ENCODE measurements at places on chromosomes 2 and 18.

DNA sequence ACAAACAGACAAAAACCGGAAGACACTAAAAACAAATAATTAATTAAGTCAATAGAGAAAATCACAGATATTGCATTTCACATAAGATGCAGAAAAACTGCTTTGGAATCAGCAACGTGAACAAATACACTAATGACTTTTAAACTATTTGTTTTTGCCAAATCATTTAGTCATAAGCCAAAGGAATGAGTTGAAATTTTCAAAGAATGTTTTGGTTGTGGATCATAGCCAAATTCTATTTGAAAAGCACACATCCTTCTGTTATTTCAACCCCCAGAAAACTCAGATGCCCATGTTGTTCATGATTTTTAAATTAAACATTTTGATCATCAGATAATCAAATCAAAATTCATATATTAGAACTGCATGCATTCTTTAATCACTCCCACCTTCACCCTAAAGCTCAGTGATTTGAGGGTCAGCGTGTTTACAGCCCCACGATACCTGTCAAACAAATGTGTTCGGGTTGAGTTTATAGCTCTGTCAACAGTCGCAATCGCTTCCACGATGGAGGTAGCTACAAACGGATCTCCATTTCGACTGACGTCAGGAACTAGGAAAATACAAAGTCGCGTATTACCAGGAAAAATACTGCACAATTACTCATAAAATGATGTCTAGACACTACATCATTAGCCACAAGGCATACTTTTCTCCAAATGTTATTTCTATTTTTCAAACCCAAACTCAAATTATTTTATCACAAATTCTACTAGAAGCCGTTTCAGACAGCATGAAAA is 90.2 kb downstream of the PXDN start:
- no peak for DNase-seq

DNA sequence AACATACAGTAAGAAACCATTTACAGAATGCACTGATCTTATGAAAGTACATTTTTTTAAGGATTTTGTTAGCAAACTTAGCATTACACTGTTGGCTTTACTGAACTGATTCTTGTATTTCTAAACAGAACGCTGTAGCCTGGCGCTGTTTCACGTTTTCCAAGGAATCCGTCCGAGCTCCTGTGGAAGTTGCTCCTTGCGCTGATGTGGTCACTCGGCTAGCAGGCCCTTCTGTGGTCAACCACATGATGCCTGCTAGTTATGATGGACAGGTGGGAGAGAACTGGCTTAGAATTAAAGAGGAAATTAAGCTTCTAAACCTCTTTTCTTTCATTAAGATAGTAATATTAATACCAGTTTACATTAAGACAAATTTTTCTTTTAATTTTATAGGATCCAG is 76.8 kb downstream of the CEP192 start:
- no peak for DNase-seq

DNA sequence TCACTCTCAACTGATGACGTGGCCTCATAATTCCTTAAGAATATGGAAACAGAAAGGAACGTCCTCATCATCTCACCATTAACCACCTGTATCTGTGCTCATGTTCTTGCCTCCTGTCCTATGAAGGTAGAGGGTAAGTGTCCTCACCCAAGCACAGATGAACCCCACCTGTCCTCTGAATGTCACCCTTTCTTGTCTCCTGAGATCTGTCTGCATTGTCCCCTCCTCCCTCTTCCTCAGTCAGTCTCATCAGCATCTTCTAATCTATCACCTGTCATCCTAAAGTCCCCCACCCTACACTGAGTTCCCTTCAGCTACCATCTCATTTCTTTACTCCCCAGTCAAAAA is 39.4 kb upstream of the LPIN2 start:
- DNase-seq = no peak

GRCh38 chr2:135586148-135586547 is 54.9 kb downstream of the R3HDM1 start:
- DNase-seq = no peak

- DNase-seq = no peak
These were observed 1.5 kb downstream of the DNAJB2 start for GRCh38 chr2:219280651-219281050.

DNA sequence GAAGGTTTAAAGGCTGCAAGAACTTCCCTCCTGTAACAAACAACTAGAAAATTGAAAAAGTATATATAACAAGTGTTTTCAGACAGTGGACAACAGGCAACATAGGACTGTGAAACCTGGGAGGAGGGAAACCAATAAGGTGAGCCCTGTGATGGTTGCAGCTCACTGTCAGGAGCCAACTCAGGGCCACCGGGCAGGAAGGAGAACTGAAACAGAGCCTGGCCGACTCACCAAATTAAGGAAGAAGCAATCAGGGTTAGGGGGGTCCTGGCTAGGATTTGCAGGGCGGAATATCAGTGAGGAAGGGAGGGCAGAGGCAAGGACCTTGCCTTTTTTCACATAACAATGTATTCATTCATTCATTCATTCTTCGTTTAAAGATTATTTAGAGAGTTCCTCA is 21.8 kb upstream of the CNRIP1 start:
- DNase-seq = no peak

GRCh38 chr18:32695534-32695933 is 77.3 kb downstream of the KLHL14 start:
- no peak for DNase-seq

DNA sequence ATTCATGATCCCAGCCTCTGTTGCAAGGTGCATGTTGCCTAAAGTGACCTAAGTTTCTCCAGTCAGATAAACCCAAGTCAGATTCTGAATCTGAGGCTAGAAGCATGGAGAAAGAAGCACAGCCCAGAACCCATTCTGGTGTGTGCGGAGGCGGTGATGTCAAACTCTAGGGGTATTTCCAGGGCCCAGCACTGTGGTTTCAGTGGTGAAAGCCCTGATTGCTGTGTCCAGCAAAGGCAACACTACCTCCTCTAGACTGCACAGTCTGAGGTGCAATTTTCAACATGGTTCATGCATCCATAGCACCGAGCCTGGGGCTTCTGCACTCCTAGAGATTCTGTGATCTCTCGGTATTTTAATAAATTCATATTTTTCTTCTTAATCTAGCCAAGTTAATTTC is 264.8 kb upstream of the KLHL29 start:
- DNase-seq = no peak

DNA sequence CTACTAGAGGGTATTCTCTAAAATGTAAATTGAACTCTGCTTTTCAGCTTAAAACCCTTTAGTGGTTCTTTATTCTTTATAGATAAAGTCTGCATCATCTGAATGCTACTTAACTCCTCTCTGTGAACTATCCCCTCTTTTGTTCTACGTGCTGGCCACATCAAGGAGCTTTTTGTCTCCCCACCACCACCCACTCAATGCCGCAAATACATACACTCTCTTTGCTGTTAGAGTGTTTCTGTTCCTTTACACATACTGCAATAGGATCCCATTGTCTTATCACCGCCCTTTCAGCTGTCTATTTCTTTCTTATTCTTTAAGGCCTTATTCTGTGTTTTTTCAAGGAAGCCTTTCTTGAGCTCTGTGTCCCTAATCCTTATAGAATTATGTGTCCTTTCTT is 83.3 kb downstream of the EML4 start:
- no peak for DNase-seq

DNA sequence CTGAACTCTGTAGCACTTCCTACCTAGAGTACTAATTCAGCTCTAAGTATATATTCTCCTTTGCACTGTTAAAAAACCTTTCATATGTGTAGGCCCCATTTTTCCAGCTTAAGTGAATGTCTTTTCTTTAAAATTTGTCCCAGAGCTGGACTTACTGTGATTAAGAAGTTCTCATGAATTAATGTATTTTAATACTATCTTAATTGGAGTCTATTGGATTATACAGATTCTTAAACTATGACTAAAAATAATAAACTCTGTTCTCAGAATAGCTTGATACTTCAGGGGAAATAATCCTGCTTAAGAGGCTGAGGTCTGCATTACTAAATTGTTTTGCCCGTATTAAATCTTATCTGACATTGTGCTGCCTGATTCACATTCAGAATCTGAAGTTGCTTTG is 223.3 kb downstream of the RIT2 start:
- DNase-seq = no peak

- DNase-seq = no peak
These were observed 29.8 kb upstream of the ARMC9 start for GRCh38 chr2:231168460-231169139.

GRCh38 chr2:75466708-75467311 is 93.9 kb downstream of the EVA1A start:
- peak; percentile 36 for DNase-seq

DNA sequence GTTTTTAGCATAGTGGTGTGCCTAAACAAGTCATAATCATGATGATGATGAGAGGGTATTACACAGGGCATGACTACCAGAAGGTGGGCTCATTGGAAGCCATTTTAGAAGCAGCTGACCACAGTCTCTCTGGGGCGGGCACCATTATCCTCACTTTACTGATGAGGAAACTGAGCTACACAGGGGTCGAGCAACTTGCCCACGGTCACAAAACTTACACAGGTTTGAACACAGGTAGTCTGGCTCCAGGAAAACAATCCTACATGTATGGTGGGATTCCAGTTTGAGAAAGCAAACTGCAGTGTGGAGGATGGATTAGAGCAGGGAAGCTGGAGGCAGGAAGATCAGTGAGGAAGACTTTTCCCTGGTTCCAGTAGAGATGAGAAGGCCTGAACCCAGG is 6.2 kb downstream of the RHOB start:
- no peak for DNase-seq

- no peak for DNase-seq
These were observed 168.8 kb downstream of the PHLPP1 start for GRCh38 chr18:62883937-62884735.

- DNase-seq = no peak
These were observed 106.5 kb downstream of the ZNF532 start for GRCh38 chr18:58970943-58971790.

- DNase-seq = no peak
These were observed 7.6 kb upstream of the AGFG1 start for GRCh38 chr2:227464361-227464760.

GRCh38 chr2:211344289-211344688 is 787.9 kb downstream of the CPS1 start:
- no peak for DNase-seq

DNA sequence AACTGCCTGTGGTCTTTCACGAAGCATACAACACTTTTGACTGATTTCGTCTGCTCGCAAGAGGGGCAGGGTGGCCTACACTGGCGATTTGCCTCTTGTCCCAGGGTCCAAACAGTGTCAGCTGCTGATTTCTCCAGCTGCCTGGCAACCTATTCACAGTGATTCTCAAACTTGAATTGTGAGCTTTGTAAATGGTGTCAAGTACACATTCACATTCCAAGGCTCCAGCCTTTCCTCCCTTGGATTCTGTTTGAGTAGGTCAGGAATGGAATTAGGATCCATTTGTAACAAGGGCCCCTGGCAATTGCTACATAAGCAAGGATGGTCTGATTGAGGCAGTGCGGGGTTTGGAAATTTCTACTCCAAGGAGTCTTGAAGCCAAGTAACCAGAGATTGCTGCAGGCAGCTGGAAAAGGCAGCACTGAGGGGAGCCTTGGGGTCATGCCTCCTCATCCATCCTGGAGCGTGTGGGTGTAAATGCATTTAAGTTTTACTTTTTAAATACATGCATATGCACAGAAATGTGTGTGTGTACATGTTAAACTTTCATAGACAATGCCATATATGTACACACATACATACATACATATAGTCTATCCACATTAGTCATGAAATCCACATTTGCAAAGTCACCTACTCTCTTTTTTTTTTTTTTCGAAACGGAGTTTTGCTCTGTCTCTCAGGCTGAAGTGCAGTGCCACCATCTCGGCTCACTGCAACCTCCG is 86.8 kb upstream of the UXS1 start:
- DNase-seq = no peak

GRCh38 chr2:238081561-238081960 is 18.6 kb upstream of the ESPNL start:
- DNase-seq = no peak

DNA sequence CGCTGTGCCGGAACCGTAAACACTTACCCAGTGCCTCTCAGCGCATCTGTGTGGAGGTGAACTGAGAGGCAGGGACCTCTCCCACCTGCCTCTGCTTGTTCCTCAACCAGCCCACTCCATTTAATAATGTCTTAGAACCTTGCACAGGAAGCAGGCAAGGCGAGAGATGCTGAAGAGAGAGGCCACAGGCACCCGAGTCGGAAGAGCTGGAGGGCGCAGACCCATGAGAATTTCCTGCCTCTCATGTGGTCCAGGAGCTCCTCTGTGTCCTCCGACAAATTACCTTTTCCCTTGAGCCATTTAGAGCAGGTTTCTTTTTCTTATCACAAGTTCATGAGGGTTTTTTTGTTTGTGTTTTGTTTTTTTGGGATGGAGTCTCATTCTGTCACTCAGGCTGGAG is 4.9 kb upstream of the RFX8 start:
- no peak for DNase-seq

DNA sequence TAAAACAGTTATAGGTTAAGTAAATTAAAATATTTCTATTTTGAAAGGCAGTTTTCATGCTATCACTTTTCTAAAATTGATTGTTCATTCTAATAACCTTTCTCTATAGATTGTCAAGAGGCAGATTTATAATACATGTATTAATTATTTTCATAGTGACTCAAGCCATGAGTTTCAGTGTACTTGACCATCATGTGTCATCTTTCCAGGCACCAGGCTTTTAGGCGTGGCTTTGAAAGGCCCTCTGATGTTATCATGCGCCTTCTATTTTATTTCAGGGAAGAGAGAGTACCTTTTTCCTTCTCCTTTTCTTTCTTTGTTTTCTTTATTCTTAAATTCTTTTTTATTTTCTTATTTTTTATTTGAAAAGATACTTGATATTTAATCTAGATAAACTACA is 128.3 kb upstream of the ETAA1 start:
- DNase-seq = no peak

GRCh38 chr2:45675263-45675812 is 23.9 kb downstream of the PRKCE start:
- DNase-seq = no peak

GRCh38 chr2:65997961-65998360 is 437.0 kb upstream of the MEIS1 start:
- no peak for DNase-seq

DNA sequence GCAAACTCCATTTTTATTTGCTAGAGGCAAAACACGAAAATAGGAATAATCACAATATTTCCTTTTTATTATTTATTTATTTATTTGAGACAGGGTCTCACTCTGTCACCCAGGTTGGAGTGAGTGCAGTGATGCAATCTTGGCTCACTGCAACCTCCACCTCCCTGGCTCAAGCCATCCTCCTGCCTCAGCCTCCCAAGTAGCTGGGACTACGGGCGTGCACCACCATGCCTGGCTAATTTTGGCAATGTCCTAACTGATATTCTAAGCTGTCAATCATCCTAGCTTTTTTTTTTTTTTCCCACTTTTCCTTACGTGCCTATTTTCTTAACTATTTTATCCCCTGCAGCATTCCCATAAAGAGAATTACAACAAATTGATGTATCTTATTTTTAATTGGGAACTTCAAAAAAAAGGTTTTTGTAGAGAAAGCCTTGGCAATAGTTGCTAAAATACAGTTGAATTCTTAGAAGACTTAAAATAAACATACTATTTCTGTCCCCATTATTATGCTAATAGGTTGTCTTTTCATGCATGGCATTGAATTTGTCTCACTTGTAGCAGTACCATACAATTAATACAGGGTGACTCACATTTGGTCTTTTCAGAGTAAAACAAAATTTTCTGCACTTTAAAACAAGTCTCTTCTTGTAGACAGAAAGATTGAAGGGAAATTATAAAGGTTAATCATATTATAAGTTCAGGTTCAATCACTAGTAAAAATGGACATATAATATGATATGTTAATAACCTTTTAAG is 153.5 kb downstream of the SLC39A10 start:
- no peak for DNase-seq

- DNase-seq = no peak
These were observed 121.2 kb downstream of the SMAD7 start for GRCh38 chr18:48829443-48830149.

All from mesenchymal stem cell (in vitro differentiated cells and primary cell).